ENCODE measurements at places on chromosomes 2 and 18. TPM values are rescaled to one million over a fixed set of nuclear protein-coding genes. Genes with fewer than 3 reads are reported as not detected.

- DNase-seq, result no peak
Observed at GRCh38 chr2:105573490-105573889, 171.2 kb upstream of the NCK2 start.

DNA sequence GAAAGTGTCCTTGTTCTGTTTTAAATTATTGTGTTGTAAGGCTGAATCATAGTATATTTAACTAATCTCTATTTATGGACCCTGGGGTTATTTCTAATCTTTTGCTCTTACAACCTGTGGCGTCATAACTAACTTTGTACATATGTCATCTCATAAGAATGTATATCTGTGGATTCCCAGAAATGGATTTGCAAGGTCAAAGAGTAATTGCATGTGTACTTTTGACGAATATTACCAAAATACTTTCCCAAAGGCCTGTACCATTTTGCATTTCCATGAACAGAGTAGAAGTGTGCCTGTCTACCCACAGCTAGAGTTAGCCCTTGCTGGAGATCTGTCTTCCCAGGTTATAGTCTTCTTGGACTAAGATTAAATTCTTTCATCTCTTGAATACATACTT lies 42.8 kb downstream of the SEMA4F start:
- DNase-seq, result peak; percentile 30

DNA sequence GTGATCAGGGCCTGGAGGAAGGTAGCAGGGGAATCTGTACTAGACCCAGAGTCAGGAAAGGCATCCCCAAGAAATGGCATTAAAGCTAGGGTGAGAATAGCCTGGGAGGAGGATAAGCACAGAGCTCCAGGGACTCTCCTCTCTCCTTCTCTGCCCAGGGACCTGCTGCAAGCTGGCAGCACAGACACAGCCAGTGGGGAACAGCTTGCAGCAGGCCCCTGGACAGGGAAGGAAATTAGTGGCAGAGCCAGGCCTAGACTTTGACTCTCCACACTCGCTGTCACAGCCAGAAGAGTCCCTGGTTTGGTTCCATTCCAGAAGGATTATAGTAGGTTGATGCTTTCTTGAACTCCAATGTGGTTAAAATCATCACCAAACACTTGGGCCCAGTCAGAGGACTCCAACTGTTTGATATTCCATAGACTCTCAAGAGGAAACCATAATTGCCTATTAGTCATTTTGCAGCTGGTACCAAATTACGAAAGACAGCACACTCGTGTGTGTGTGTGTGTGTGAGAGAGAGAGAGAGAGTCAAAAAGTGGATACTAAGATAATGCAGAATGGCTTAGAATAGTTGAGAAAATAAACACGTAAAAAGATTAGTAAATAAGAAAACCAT lies 95.5 kb upstream of the ATP8B1 start:
- peak; percentile 73 for DNase-seq

DNA sequence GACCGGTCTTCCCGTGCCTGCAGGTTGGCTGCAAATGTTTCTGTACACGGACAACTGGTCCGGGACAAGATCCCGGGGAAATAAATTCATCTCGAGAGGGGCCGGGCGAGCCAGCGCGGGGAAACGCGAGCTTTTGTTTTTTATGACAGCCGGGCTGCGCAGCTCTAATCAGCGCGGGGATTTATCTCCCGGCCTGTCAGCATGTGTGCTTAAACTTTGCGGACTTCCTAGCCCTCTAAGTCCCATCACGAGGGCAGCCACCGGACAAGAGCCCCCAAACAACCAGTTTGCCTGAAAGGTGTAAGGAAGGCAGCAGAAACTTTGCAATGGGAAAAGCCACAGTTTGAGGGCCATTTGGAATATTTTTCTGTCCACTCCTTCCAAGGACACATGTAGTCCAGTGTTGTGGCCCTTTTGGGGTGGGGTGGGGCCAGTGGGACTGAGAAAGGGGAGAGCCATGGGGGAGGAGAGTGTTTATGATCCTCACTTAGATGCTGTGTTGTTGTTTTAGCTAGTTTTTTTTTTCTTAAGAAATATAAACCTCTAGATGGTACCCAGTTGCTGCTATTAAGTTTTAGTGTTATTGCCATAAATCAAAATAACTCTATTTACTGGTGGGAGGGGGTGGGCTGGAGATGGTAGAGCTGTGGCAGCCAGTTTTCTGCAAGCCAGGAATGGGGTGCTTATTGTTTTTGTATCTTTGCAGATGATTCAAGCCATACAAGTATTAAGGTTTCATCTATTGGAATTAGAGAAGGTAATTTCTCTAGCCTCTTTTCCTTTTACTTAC lies 6.0 kb downstream of the MEIS1 start:
- DNase-seq, result no peak

The SKA1 gene
- total RNA-seq, result 7.8 TPM

The AMER3 gene
- total RNA-seq, result not detected
